ENCODE measurements at places on chromosomes 16 and 17.

GRCh38 chr17:13740686-13741085 is 139.0 kb upstream of the HS3ST3A1 start:
- DNase-seq, result no peak

DNA sequence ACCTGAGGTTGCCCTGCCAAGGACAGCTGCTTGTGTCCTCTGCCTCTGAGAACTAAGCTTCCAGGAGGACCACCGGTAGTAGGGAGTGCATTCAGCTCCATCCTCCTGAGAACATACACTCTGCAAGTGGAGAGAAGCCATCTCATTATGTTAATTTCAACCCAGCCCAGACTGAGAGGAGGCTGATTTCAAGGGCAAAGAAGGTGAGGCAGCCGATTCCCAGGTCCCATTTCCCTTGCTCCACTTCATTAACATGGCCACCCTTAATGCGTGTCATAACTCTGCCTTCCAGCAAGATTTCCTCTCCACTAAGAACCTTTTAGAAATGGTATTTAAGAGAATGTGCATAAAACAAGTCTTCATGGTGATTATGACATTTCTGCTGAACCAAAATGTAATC is 72.5 kb downstream of the CDH13 start:
- no peak for DNase-seq

DNA sequence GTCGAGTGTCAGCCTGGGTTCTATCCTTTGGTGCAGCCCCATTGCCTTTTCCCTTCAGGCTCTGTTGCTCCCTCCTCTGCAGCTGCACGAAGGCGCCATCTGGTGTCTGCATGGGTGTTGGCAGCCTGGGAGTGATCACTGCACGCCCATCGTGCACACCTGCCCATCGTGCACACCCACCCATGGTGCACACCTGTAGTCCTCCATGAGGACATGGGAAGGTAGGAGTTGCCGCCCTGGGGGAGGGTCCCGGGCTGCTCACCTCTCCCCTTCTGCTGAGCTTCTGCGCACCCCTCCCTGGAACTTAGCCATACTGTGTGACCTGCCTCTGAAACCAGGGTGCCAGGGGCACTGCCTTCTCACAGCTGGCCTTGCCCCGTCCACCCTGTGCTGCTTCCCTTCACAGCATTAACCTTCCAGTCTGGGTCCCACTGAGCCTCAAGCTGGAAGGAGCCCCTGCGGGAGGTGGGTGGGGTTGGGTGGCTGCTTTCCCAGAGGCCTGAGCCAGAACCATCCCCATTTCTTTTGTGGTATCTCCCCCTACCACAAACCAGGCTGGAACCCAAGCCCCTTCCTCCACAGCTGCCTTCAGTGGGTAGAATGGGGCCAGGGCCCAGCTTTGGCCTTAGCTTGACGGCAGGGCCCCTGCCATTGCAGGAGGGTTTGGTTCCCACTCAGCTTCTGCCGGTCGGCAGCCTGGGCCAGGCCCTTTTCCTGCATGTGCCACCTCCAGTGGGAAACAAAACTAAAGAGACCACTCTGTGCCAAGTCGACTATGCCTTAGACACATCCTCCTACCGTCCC is 2.9 kb downstream of the CTRL start:
- peak; percentile 86 for DNase-seq

GRCh38 chr16:66427036-66427860 is at the start of gene BEAN1:
Gene BEAN1 (plus strand): TSS chr16:66427295. CDS start chr16:66437677, 10,382 bp downstream.
- DNase-seq, result peak; percentile 68

- peak; percentile 24 for DNase-seq
These were observed 3.7 kb upstream of the CDK3 start for GRCh38 chr17:75996665-75997590.

DNA sequence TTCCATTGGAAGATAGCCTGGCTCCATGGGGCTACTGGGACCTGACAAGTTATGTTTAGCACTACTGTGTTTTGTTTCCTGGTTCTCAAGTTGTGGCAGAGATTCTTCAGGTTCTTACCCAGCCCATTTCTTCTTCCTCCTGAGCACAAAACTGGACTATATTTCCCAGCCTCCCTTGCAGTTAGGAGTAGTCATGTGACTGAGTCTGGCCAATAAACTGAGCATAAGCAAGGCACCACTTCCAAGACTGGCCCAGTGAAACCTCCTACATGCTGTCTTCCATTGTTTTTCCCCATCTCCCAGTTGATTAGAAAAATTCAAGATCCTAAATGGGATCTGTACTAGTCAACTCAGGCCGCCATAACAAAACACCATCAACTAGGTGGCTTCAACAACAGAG is 28.2 kb upstream of the RBBP6 start:
- DNase-seq, result no peak

DNA sequence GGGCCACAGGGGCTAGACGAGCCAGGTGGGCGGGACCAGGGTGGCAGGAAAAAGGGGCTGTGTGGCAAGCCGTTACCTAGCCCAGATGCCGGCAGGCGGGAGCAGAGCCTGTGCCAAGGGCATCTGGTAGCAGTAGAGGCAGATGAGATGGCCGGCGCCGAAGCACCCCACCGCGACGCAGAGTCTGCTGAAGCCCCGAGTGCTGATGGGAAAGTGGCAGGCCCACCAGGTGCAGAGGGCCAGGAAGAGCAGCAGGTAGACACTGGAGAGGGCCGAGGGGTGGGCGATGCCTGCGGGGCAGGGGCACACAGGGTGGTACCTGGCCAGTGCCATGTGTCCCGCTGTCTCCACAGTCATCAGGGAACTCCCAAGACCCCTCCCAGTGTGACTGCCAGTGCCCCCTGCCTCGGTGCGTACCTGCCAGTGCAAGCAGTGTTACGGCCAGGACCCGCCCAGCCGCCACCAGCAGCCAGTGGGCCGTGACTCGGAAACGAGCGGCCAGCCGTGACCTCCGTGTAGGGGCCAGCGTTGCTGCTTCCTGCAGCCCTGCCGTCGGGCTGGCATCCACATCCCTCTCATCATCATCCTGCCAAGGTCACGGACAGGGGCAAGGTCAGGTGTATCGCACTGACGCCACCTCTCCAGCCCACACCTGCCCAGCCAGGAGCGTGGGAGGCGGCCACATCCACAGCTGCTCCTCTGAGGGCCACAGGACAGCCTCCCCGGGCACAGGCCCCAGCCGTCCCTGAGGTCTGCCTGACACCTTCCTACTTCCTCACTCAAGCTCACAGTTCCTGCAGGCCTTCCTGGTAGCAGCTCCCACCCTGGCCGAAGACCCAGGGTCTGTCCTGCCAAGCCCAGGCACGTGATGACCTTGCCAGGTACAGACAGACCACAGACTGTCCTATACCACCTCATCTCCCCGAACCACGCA is 32.1 kb downstream of the CTU2 start:
- DNase-seq, result no peak

GRCh38 chr17:34464812-34465211 is 101.8 kb upstream of the CCL1 start:
- DNase-seq, result no peak

DNA sequence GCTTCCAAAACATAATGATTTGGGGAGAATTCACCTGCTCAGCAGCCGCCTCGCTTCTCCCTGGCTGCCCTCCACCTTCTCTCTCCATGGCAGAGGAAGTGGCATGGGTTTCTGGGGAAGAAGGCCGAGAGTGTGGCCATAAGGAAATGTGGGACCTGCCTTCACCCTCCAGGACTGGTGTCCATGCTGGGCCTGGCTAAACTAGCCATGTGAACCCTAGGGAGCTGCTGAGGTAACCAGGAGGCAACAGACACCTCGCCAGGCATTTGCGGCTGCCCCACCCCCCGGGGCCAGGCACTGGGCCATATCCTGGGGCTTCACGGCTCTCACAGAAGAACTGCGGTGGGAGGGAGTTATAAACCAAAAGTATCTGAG is 9.9 kb upstream of the CMTM4 start:
- no peak for DNase-seq

GRCh38 chr16:53071748-53072301 is 17.0 kb downstream of the CHD9 start:
- DNase-seq, result no peak

GRCh38 chr16:57842601-57843000 is 40.3 kb upstream of the KIFC3 start:
- DNase-seq, result no peak

DNA sequence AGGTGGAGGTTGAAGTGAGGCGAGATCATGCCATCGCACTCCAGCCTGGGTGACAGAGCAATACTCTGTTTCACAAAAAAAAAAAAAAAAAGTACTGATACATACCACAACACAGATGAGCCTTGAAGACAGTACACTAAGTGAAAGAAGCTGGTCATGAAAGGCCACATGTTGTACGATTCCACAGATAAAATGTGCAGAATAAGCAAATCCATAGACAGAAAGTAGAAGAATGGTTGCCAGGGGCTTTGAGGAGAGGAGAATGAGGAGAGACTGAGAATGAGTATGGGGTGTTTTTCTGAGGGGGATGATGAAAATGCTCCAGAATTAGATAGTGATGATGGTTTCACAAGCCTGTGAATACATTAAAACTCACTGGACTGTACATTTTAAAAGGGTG is 155.6 kb upstream of the PSMD7 start:
- DNase-seq, result no peak

DNA sequence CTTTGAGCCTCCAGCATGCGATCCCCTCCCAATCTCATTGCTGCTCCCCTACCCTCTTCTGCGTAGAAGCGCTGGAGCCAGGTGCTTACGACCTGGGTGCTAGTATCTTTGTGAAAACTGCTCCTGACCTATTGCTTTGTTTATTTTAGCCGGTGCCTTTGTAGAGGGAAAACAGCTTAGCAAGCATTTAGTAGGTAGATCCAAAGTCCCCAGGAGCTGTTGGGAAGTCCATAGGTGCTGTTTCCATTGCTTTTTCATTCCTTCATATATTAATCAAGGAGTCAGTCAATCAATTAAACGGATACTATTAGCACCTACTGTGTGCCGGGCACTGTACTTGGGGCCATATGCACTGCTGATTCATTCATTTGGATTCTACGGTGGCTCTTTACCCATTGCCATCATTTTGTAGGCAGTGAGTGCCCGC is 497.6 kb downstream of the WWOX start:
- DNase-seq, result no peak

GRCh38 chr17:56213031-56213430 is 59.8 kb downstream of the ANKFN1 start:
- no peak for DNase-seq

- peak; percentile 85 for DNase-seq
These were observed 14.5 kb downstream of the OR1D5 start for GRCh38 chr17:3048727-3049471.

- no peak for DNase-seq
These were observed 1.8 kb upstream of the NDE1 start for GRCh38 chr16:15648135-15648730.

- peak; percentile 83 for DNase-seq
These were observed 850 bp downstream of the PPM1E start for GRCh38 chr17:58756246-58757161.

DNA sequence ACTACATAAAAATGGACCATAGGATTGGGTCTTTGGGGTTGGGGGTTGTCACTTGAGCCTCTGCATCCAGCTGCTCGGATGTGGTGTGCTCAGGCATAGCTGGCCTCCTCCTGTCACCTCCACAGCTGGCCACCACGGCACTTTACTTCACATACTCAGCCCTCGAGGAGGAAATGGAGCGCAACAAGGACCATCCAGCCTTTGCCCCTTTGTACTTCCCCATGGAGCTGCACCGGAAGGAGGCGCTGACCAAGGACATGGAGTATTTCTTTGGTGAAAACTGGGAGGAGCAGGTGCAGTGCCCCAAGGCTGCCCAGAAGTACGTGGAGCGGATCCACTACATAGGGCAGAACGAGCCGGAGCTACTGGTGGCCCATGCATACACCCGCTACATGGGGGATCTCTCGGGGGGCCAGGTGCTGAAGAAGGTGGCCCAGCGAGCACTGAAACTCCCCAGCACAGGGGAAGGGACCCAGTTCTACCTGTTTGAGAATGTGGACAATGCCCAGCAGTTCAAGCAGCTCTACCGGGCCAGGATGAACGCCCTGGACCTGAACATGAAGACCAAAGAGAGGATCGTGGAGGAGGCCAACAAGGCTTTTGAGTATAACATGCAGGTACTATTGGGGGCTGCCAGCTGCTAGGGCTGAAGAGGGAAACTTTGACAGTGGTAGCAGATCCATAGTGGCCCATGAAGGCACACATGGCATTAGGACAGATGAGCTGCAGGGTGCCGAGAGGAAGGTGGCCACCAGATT is 30.8 kb downstream of the CDIP1 start:
- DNase-seq, result no peak

DNA sequence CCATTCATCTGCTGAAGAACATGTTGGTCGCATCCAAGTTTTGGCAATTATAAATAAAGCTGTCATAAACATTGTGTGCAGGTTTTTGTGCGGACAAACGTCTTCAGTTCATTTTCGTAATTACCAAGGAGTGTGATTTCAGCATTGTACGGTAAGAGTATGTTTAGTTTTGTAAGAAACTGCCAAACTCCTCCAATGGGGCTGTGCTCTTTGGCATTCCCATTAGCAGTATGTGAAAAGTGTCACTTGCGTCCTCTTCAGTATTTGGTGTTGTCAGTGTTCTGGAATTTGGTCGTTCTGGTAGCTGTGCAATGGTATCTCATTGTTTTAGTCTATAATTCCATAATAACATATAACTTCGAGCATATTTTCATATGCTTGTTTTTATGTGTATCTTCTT is 120.9 kb downstream of the BCAS3 start:
- DNase-seq, result no peak

DNA sequence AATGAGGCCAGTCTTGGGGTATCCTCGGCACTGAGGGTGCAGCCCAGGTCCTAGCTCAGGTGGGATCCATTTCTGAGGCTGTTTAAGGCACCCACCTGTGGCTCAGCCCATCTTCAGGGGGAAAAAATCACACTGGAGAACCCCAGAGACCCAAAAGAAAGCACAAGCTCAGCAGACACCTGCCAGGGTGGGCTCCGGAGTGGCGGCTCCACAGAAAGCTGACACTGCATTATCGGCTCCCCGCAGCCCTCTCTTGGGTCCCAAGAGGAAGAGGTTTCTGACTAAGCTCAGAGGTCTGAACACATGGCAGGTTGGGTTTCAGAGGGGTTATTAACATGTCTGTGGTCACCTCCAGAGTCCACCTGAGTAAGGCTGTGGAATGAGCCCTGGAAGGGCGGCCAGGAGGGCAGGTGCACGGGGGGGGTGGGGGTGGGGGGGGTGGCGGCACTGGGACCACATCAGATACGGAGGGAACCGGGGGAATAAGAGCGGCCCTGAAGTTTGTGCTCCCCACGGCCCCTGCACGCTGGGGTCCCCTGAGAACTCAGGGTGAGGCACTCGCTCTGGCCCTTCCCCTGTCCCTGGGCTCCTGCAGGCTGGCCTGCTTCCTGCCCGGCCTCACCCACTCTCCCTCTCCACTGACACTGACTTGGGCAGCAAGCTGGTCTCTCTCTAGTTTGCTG is 79.5 kb downstream of the TIMM22 start:
- DNase-seq, result no peak
